Prostate gland (tissue), 2 donors: ENCODE measurements at places on chromosomes 7 and 10. TPM values are rescaled to one million over a fixed set of nuclear protein-coding genes. Genes with fewer than 3 reads are reported as not detected.

The FXYD4 gene
- total RNA-seq, result not detected

DNA sequence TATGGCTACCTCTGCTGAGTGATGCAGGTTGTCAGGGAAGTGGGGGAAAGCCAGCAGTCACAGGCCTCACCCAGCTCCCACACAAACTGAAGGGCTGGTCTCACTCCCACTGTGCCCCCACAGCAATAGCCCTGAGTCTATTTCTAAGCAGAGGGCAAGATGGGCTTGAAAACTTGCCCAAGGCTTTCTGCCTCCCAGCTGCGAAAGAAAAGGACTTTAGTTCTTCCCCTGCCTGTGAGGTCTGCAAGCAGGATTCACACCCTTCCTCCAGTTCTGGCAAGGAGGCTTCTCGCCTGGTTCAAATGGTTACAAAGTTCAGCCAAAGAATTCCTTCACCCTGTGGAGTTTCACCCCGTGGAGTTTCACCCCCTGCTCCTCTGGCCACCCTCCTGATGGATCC is 63.3 kb upstream of the PRLHR start:
- DNase-seq, result no peak
- no peaks in the 10 kb centered on the region for H3K4me1 ChIP-seq
- H3K27ac ChIP-seq, result no peak overlapping the region
- H3K36me3 ChIP-seq, result no peaks in the 10 kb centered on the region
- H3K27me3 ChIP-seq, result no peaks in the 10 kb centered on the region

The SPDYE2 gene
- 1.8 TPM for total RNA-seq

- no peaks in the 10 kb centered on the region for H3K27me3 ChIP-seq
- DNase-seq, result no peak
- H3K4me3 ChIP-seq, result no peak overlapping the region
- no peaks in the 10 kb centered on the region for H3K4me1 ChIP-seq
- H3K36me3 ChIP-seq, result no peaks in the 10 kb centered on the region
Observed at GRCh38 chr7:29565634-29565981, 2.0 kb downstream of the PRR15 start.
